ENCODE measurements at places on chromosomes 7 and 10.
A peak's percentile ranks its signal among the peaks of the same experiment; 100 is the strongest.

- no peak for DNase-seq
Observed at GRCh38 chr7:2661602-2662272, 26.3 kb upstream of the AMZ1 start.

DNA sequence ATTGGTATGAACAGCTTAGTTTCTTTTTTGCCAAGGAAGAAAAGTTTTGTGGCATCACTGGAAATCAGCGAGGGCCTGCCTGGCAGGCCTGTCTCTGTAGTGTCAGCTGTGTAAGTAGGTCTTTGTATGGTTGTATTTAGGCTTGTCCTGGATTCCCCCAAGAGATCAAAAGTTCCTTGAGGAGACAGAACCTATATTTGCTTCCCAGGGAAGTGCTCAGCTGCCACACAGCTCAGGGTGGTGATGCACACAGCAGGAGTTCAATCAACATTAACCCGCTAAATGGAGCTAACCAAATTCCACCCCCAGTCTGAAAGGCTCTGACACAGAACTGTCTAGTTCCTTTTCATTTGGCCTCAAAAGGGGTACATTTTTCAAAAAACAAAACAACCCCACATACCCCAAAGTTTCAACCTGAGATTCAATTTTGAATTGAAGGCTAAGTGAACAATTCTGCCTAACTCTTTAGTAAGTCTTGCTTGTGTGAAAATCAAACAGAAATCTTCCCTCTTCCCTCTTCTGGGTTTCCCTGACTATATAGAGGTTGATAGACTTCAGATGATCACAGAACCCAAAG lies 124.4 kb downstream of the CLEC2L start:
- DNase-seq, result no peak

GRCh38 chr7:157529768-157530560 lies 193.2 kb downstream of the DNAJB6 start:
- no peak for DNase-seq

DNA sequence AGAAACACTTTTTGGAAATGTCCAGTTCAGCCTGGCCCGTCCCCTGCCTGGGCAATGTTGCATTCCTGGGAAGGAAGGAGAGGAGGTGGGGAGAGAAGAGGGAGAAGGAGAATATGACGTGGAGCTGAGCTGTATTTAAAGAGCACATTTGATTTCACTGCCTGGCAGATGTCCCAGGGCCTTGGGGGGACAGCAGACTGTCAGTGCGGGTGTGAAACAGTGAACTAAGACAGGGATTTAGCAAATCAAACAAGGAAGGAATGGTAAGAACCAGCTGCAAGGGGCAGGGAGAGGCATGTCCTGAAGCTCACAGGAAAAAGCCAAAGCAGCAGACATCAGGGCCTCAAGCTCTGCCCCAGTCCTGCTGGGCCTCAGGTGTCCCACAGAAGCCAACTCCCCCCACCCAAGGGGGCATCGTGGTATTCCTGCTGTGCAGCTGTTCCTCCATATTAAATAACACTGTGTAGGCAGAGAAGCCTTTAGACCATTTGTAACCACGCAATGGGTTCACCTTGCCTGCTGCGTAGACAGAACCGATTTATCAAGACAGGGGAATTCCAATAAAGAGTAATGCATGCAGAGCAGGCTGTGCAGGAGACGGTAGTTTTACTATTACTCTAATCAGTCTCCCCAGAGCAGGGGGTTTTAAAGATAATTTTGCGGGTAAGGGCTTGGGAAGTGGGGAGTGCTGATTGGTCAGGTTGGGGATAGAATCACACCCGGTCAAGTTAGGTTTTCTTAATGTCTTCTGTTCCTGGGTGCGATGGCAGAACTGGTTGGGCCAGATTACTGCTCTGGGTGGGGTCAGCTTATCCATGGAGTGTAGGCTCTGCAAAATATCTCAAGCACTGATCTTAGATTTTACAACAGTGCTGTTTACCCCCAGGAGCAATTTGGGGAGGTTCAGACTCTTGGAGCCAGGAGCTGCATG lies 18.3 kb downstream of the LEP start:
- no peak for DNase-seq

GRCh38 chr10:119919826-119920225 lies 27.3 kb downstream of the SEC23IP start:
- DNase-seq, result no peak

DNA sequence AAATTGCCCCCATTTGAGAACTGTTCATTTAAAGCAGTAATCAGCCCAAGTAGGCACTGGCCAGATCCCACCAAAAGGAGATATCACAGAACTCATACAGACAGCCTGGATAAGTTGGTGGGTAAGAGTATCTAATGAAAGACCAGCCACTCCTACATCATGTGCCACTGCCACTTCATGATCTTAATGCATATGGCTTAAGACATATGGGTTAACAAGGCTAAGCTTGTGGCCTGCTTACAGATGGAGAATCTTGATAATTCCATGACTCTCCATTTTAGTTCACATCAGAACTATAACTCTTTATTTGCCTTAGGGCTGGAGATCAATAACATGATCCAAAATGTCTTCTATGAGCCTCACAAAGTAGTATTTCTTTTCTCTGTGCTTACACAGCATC lies 6.8 kb upstream of the IFIT1B start:
- DNase-seq, result no peak

DNA sequence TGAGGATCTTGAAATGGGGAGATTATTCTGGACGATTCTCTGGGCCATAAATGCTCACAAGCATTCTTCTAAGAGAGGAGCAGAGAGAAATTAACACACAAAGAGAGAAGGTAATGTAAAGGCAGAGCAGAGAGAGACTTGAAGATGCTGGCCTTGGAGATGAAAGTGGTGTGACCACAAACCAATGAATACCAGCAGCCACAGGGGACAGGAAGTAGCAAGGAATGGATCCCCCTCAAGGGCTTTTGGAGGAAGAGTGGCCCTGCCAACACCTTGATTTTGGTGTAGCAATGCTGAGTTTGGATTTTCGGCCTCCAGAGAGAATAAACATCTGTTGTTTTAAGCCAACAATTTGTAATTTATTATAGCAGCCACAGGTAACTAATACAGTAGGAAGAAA lies 1155.6 kb downstream of the TYW1 start:
- DNase-seq, result no peak

- no peak for DNase-seq
Observed at GRCh38 chr10:79051766-79052165, 17.0 kb upstream of the ZMIZ1 start.

GRCh38 chr10:89388806-89389205 lies 3.6 kb upstream of the IFIT1 start:
- no peak for DNase-seq

GRCh38 chr10:125838802-125839575 lies 15.6 kb downstream of the BCCIP start:
- no peak for DNase-seq

GRCh38 chr10:99979066-99979685 lies 30.6 kb downstream of the DNMBP start:
- DNase-seq, result no peak

- DNase-seq, result no peak
Observed at GRCh38 chr10:114375047-114375446, 29.3 kb downstream of the AFAP1L2 start.

DNA sequence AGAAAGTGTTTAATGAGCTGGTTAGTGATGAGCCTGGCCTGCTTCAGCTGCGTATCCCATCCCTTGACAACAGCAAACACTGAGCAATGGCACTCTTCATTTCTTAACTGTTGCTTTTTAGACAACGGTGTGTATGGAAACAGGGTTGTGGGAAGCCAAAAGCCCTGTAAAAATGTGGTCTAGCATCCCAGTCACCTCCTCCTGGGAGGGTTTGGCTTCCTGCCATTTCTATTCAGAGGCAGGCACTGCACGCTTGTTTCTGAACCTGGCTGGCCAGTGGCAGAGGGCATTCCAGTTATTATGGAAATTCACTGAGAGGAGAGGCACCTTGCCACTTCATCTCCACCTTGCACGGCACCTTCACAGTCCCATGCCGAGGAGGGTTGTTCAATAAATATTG lies 123.0 kb upstream of the ADARB2 start:
- DNase-seq, result no peak

GRCh38 chr10:59960751-59961150 lies 54.4 kb upstream of the CCDC6 start:
- no peak for DNase-seq

- DNase-seq, result no peak
Observed at GRCh38 chr10:43038783-43039623, 37.9 kb upstream of the RET start.

DNA sequence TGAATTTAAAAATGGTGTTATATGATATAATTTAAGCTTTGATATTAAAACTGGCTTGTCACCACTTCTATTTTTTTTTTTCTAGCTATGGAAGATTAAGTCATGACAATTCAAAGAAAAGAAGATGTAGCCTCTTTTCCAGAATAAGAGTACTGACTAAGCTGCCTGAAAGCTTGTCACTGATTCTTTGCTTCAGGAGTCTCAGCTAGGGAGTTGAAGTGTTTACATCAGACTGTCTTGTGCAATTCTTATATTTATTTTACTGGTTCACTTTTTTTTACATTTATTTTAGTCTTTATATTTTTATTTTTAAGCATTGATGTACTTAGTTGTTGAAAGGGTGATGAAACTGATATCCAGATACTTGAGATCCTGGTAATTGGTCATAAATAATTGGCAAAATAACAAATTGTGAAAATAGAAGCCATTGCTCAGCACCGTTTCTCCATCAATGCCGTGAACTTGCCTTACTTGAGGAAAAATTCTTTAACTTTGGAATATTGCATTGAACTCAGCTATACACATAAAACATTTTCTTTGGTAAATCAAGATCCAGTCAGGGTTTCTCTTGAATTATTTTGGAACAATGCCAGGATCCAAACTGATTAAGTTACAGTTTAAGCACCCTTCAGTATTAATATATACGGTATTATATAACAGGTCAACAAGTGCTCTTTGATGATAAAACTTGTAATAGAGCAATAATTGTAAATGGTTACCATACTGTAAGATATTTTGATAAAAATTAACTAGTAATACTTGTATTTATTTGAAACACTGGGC lies 156.4 kb downstream of the PHTF2 start:
- no peak for DNase-seq

DNA sequence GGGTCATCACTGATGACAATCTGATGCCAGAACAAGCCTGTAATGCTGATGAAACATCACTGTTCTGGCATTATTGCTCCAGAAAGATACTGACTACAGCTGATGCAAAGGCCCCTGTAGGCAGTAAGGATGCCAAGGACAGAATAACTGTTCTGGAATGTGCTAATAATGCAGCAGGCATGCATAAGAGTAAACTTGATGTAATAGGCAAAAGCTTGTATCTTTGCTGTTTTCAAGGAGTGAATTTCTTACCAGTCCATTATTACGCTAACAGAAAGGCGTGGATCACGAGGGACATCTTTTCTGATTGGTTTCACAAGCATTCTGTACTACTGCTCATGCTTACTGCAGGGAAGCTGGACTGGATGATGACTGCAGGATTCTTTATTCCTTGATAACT lies 18.7 kb downstream of the LCOR start:
- DNase-seq, result no peak

GRCh38 chr10:119759832-119760231 lies 34.0 kb downstream of the INPP5F start:
- DNase-seq, result no peak

DNA sequence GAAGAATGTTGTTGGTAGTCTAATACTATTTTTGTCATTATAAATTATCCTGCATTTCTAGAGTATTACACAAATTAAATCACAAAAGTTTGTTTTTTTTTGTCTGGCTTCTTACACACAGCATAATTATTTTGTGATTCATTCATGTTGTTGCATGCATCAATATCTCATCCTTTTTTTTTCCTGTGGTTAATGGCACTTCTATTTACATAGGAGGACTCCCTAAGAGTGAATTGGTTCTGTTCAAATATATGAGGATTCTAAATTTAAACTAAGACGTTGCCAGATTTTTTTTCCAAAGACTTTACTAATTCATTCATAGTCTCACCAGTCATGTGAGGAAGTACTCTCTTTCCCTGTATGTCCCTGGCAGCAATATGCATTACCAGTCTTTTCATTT lies 303.3 kb downstream of the GPR37 start:
- no peak for DNase-seq

DNA sequence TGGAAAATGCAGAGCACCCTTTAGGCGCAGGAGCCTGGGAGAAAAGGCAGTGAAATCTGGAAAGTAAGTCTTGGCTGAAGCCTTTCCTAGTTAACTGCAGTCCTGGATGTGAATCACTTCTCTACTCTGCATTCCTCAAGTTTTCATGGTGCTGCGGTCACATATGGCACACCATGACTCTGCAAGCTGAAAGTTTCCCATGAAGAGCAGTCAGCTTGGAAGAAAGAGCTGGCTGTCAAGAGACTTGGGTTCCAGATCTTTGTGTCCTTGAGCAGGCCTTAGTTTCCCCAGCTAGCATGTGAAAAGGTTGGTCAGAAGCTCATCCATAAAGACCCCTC lies 548.3 kb downstream of the SORCS3 start:
- no peak for DNase-seq

- no peak for DNase-seq
Observed at GRCh38 chr10:4506095-4506494, 319.9 kb upstream of the AKR1E2 start.

GRCh38 chr10:124387078-124387874 lies 31.4 kb downstream of the OAT start:
- DNase-seq, result no peak

DNA sequence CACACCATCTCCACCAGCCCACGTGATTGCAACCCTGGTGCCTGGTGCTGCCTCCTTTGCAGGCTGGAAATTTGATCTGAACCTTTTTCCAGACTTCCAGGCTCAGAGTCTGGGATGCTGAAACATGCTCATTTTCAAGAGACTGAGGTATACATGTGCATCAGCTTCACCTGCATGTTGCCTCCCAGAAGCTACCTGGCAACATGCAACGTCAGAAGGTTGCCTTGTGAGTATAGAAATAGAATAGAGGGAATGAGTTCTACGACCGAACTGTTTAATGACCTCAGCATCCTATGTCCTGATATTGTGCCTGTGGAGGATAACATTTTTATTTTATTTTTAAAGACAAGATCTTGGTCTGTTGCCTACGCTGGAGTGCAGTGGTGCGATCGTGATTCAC lies 1.9 kb upstream of the ZNF212 start:
- DNase-seq, result no peak

DNA sequence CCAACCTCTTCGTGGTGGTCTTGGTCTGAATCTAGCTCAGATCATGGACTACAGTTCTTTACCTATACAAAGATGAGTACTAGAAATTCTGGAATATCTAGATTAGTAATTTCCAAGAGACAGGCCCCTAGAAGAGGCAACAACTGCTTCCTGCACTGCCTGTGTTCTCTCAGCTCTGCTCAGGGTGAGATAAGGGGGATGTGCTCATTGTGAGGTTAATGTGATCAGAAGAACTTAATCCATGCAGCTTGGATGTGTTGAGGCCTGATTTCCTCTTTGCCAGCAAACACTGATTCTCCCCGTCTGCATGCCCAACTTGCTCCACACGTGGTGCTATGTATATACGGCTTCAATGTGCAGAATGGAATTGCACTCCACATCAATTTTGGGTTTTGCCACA lies 268.0 kb downstream of the PHTF2 start:
- DNase-seq, result no peak

GRCh38 chr7:98133181-98133580 lies 26.5 kb downstream of the LMTK2 start:
- DNase-seq, result peak; percentile 14

GRCh38 chr7:69822386-69822785 lies 224.1 kb downstream of the AUTS2 start:
- no peak for DNase-seq

- DNase-seq, result no peak
Observed at GRCh38 chr7:106620676-106621075, 40.3 kb downstream of the CCDC71L start.

GRCh38 chr7:143388491-143389101 lies 7.5 kb downstream of the ZYX start:
- no peak for DNase-seq

- DNase-seq, result no peak
Observed at GRCh38 chr7:36742911-36743775, 18.8 kb upstream of the AOAH start.

All from stimulated activated CD4-positive, alpha-beta T cell treated with anti-CD3 and anti-CD28 coated beads, Interleukin-15, amount 100 ng/mL, for 24 hours (primary cell).